ENCODE measurements at places on chromosomes 12 and 14.

DNA sequence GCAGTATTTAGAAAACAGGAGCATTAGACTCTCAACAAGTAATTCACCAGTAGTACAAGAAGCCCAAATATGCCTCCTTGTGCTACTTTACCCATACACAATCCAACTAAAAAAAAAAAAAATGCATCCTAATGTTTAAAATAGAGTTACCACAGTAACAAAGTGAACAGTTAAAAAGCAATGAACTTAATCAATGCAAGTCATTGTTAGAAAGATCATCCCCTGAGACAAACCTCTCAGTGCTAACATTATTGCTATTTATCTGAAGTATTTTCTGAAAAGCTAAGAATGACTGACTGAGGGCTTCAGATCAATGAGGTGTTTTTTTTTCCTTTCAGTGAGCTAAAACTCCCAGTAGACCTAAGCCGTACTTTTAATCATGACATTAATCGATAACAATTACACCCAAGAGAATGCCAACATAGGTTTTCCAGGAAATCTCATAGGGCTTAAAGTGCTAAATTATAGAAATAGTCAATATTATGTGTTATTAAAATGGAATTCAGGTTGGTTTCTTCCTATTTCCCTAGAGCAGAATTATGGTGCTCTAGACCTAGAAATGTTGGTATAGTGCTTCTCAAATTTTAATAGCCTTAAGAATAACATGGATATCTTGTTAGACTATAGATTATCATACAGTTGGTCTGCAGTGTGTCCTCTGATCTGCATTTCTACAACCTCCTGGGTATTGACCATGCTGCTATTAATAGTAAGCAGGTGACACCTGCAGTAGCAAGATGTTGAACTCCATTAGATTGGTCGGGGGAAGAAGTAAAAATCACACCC is 123.0 kb downstream of the PRKD1 start:
- DNase-seq, result no peak

DNA sequence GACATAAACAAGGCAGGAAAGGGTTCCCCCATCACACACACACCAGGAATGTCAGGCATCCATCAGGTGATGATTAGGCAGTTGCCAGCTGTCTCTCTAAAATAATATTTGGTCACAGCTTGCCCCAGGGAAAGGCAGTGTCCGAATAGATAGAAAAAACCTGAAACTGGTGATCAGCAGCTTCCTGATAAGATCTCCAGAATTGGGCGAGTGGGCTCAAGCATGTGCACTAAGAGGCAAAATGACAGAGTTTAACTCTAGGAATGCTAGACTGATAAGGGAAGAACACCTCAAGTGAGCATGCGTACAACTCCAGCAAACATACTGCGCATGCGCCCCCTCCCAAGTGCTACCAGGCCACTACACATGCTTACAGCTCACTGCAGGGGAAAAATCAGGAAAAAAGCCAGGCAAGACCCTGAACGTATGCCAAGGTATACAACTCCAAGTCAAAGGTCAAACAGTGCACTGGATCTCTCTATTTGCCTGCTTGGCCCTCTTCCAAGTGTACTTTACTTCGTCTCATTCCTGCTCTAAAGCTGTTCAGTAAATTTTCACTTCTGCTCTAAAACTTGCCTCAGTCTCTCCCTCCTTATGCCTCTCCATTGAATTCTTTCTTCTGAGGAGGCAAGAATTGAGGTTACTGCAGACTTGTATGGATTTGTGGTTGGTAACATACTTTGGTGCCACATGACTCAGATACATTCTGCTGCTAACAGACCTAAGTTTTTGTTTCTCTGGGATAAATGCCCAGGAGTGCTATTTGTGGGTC is 73.5 kb upstream of the VASH1 start:
- DNase-seq, result no peak

GRCh38 chr12:12007001-12007712 is 63.6 kb upstream of the BCL2L14 start:
- no peak for DNase-seq

DNA sequence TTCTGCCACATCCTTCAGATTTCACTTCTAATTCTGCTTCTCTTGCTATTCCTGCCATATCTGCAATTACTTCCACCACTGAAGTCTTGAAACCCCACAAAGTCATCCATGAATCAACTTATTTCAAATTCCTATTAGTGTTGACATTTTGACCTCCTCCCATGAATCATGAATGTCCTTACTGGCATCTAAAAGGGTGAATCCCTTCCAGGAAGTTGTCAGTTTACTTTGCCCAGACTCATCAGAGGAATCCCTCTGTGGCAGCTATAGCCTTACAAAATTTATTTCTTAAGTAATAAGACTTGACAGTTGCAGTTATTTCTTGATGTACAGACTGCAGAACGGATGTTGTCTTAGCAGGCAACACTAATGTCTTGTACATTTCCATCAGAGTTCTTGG is 162.9 kb downstream of the PCNX1 start:
- DNase-seq, result no peak

- DNase-seq, result no peak
These were observed 17.4 kb downstream of the GPRC5D start for GRCh38 chr12:12934556-12934955.

GRCh38 chr12:130249376-130249775 is 87.1 kb downstream of the FZD10 start:
- no peak for DNase-seq

GRCh38 chr14:32072676-32073075 is 4.4 kb upstream of the ARHGAP5 start:
- DNase-seq, result no peak

DNA sequence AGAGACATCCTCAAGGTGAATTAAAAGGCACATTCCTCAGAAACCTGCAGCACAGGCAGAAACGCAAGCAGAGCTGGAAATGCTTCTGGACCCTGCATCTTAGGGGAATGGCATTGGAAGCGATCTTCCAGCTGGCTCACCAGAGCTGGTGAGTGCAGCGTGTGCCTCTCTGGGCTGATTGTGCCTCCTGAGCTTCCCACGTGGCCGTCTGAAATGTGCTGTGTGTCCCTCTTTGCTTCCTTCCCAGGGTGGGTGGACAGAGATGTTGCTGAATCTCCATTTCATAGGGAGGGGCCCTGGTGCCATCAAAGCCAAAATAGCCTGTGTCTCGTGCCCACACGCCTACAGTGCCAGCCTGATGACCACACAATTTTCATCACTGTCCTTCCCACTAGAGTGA is 34.3 kb upstream of the TMEM132D start:
- no peak for DNase-seq

DNA sequence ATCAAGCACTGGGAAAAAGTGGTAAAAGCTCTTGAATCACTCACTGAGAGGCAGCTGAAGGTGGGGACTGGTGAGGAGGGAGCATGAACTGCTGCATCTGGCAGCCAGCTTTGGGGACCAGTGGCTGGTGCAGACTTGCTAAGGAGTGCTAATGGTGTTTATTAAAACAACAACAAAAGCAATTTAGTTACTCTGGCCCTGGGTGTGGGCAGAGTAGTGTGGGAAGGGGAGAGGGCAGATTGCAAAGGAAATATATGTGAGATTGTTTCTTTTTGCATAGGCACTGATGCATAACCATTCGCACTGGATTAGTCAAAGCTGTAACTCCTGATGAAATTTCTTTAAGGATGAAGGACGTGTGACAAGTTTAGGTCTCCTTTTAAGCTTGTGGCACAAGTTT is 8.1 kb downstream of the TXNRD1 start:
- DNase-seq, result no peak

- DNase-seq, result no peak
These were observed 5.5 kb upstream of the TC2N start for GRCh38 chr14:91872517-91873470.
